ENCODE measurements at places on chromosomes 6 and 20.

DNA sequence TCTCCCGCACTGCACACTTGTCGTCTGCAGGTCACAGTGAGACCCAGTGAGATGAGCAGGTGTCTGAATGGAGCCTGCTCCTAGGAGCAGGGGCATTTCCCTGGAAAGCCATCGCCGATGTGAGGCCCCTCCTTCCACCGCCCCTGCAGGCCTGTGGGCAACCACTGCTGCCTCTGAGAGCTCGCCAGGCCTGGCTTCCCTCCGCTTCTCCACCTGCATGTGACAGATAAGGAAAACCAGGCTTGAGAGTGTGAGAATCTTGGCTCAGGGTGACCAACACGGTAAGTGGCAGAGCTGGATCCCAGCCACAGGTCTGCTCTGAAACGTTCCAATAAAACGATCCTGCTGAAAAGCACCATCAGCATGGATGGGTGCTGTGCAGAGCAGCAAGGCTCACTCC is 332.8 kb downstream of the CDH4 start:
- no peak for DNase-seq

GRCh38 chr6:79180052-79180451 is 54.4 kb downstream of the HMGN3 start:
- DNase-seq, result no peak

- no peak for DNase-seq
Measured at GRCh38 chr20:21971436-21971835, 266.0 kb downstream of the PAX1 start.

DNA sequence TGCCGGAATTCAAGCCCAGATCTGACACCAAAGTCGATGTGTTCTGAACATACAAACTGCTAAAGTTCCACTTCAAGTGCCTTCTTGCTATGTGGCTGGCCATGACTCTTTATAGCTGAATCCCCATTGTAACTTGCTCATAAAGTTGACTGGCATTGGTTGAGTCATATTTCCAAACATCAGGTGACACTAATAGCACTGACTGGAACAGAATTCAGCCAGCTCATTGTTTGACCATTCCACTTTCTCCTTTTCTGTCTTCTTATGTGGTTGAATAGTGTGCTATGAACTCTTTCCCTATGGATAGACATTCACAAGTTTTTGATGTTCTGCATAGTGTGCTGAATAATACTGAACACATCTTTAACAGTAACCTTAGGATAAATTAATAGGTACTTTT is 266.2 kb upstream of the ZFP64 start:
- DNase-seq, result no peak

DNA sequence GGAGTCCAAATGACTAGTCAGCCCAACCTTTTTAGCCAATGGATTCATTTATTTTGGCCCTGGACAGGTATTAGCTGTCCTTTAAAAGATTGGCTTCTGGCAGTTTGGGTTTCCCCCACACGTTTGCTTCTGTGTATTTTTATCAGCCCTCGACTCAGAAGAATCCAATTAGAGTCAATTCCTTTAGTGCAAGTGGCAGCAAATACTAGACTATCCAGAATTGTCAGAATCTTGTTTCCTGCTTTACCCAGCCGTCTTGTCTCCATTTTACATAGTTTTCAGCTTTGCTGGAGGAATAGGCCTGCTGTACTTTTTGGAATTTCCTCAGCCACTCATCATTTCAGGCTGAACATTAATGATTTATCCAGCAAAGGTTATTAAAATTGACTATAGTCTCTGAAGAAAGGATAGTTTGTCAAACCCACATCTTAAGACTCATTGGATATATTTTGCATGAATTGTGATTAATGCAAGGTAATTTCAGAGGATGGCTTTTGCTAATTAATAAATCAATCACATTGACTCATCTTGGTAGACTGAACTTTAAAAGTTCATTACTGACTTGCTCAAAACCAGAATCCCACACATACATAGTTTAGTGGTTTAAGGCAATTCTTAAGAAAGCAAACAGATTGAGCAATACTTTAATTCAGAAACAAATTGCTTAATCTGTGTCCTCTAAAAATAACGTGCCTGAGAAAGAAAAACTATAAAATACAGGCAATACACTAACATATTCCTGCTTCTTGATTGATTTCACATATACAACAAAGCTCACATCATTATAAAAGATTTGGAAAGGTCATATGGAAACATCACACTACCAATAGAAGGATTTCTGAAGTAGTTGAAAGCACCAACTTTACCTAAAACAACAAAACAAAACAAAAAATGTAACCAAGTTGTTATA is 62.9 kb upstream of the ZNF217 start:
- DNase-seq, result no peak

GRCh38 chr20:19886661-19887288 is 128.7 kb downstream of the RIN2 start:
- DNase-seq, result no peak

DNA sequence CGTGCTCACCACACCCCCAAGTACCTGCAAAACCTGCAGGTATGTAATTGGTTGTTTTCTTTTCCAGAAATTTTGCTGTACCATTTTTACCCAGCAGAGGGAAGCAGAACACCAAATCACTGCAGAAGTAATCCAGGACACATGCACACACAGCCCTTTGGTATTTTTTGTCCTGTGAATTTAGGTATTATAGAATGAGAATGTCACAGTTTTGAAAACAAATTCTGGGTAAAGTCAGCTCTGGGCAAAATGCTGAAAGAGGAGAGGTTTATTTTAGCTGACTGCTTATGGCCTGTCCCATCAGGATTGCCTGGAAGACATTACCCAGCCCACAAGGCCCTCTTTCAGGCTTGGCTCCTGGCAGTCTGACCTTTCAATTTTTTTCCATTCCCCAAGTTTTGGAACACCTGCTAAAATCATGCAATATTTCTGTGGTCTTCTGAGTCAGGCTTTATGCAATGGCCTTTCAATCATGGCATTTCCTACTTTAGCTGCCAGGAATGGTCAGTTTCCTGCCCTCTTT is 3.5 kb upstream of the EFHC1 start:
- DNase-seq, result no peak

DNA sequence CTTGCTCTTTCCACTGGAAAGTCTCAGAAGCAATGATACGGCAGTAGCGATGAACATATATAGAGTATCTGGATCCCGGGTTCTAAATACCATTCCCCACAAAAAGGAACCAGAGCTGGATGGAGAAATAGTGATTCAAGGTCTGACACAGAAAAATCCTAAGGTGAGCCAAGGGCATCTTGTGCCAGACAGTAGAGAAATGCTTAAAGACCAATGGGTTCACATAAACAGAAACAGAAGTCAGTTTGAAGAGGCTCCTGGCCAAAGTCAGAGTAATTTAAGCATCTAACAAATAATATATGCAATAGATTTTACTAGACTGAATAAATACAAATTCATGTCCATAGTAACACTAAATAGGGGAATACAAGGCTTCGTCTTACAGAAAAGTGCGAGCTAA is 54.7 kb downstream of the RGS17 start:
- DNase-seq, result no peak

GRCh38 chr6:10518557-10519407 is 2.4 kb upstream of the GCNT2 start:
- no peak for DNase-seq

DNA sequence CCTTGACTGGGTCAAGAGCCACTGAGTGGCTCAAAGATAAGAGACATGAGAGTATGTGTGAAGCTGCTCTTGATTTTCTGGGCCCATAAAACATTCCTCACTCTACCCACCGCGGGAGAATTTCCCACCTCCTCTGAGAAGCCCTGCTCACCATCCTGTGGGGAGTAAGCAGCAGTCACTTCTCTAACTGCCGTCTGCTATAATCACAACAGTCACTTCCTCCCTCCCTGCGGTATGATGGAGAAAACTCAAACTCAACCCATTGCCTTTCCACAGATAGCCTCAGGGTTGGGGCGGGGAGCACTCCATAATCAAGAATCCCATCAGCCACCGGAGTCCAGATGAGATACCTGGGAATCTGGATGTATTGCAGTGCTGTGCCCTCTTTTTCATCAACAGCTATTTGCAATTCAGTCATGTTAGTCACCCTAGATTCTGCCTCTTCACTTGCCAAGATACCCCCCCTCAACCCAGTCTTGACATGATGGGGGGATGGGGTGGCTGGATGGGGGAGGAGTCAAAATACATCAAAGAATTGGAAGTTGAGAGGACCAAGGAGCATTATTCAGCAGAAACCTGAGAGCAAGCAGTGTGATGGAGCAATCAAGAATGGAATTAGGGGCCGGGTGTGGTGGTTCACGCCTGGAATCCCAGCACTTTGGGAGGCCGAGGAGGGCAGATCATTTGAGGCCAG is 5.1 kb downstream of the MOCS1 start:
- DNase-seq, result no peak

DNA sequence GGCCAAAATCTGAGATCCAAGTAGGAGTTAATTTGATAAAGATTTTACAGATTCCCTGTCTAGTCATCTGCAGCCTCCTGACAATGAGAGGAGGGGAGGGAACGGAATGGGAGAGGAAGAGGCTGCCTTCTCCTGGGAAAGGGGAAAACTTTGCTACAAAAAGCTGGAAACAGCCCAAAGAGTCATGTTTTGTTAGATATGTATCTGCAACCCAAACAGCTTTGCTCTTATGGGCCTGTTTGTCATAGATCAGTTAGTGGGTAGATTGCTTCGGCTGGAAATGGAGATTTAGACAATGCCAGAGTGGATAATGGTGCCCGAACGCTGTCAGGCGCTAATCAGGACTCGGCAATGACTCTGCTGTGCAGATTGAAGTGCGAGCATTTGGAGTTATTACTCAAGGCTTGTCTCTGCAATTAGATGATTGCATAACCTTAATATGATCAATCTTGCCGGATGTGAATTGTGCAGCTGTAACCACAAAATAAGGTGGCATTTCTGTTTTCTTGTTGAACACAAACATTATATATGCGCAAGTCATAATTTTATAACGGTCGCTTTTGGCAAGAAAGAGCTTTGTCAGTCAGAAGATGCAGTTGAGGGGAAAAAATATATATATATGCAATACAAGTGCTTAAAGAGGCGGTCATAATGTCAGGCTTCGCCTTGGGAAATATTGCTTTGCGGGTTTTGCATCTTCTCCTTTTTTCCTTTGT is 92.4 kb upstream of the MAFB start:
- no peak for DNase-seq

- DNase-seq, result no peak
Measured at GRCh38 chr6:161406646-161407045, 132.8 kb upstream of the AGPAT4 start.

GRCh38 chr20:63565699-63566335 is 8.2 kb downstream of the HELZ2 start:
- no peak for DNase-seq

- no peak for DNase-seq
Measured at GRCh38 chr6:168691774-168692173, 250.8 kb downstream of the SMOC2 start.

DNA sequence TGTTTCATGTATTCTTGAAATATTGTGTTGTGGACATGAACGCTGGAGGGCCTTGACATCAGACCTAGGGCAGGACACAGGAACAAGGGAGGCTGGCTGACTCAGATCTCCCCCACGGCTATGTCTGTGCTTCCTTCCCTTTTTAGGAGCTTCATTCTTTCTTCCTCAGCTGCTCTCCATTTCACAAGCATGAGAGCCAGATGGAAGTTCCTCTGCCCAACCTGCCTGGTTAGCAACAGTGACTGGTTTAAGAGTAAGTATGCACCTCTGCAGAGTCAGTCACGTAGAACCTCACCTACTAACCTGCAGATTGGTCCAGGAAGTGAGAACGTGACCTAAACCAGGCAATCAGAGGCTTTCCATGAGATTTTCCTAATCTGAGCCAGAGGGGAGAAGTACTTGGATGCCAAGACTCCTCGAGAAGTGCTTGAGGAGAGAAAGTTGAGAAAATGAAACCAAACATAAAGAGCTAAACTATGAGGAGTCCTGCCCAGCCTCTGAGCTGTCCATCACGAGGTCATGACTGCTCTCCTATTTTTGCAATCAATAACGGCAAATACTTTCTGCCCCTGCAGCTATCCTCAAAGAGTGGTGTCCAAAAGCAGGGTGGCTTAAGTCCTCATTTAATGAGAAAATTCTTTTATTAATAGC is 465.2 kb upstream of the CITED2 start:
- DNase-seq, result no peak

GRCh38 chr20:6558341-6558740 is 209.1 kb upstream of the BMP2 start:
- DNase-seq, result no peak

GRCh38 chr6:154127657-154128056 is 88.6 kb downstream of the OPRM1 start:
- no peak for DNase-seq

DNA sequence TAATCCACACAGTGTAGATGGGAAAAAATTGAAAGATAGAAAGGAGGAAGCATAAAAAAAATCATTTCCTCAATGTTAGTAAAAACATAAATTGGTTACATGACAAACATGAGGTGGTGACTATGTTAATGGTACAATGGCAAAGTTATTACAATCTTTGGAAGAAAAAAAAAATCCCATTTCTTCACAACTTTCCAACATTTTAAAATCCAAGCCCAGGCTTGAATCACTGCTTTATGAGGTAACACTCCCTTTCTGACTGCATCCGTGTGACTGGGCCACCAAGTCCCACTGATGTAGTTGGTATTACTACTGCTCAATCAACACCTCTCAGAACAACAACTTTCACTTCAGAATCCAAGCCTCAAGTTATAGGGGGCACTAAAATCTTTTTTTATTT is 160.4 kb downstream of the BTBD9 start:
- DNase-seq, result no peak

- DNase-seq, result no peak
Measured at GRCh38 chr20:25199473-25200260, 4.2 kb downstream of the ENTPD6 start.

- no peak for DNase-seq
Measured at GRCh38 chr6:3900744-3901336, 51.7 kb downstream of the FAM50B start.

DNA sequence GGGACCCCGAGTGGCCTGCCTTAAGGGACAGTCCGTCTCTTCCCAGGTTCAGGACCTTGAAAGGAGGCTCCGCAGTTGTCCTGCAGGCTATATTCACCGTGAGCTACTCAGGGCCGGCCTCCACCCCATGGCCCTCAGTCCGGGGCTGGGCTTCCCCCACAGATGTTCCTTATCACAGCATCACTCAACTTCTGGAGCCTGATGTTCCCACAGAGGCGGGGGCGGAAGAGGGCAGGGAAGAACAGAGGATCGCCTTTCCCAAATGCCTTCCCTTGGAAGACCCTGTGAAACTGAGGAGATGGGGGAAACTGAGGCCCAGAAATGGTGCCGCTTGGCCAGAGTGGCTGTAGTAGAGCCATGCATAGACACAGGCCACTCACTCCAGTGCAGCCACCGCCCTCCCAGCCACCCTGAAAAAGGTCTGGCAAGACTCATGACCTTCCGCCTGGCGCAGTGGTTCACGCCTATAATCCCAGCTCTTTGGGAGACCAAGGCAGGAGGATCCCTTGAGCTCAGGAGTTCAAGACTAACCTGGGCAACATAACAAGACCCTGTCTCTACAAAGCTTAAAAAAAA is 4.3 kb upstream of the COX4I2 start:
- DNase-seq, result no peak
